ENCODE measurements at places on chromosomes 2 and 18. TPM values are rescaled to one million over a fixed set of nuclear protein-coding genes. Genes with fewer than 3 reads are reported as not detected.

The SLC19A3 gene
- total RNA-seq, result not detected

The CELF4 gene
- not detected for total RNA-seq

The SERPINB11 gene
- total RNA-seq, result not detected

The STPG4 gene
- not detected for total RNA-seq

The MORN2 gene
- total RNA-seq, result 8.7 TPM

The ST8SIA5 gene
- total RNA-seq, result 0.09 TPM

The C1QL2 gene
- total RNA-seq, result not detected

The GALR1 gene
- not detected for total RNA-seq

The LCLAT1 gene
- total RNA-seq, result 15.4 TPM

The FLACC1 gene
- 0.84 TPM for total RNA-seq

The IL18R1 gene
- total RNA-seq, result 1.4 TPM

The ANKRD53 gene
- 0.51 TPM for total RNA-seq

The C2orf15 gene
- total RNA-seq, result not detected

The TMEM163 gene
- 0.09 TPM for total RNA-seq

DNA sequence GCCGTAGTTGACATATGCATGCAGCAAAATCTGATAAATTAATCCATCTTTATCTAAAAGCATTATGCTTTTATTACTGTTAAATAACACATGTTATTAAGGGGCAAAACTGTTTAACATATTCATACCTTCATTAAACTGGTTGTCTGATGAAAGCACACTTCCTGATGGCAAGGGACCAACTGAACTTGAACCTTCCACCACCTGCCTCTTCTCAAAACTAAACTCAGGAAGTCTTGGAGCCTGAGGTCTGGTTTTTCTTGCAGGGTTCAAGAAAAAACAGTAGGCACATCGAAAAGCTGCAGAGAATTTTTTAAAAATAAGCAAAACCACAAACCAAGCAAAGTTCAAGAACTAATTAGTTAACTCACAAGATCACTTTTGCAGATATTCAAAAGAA lies 64.9 kb downstream of the LNPK start:
- peak; percentile 5 for DNase-seq

- no peak for DNase-seq
Measured at GRCh38 chr2:98697651-98698337, 33.1 kb downstream of the MGAT4A start.

GRCh38 chr2:68284896-68285295 lies 32.6 kb upstream of the PPP3R1 start:
- no peak for DNase-seq

GRCh38 chr18:67582488-67582887 lies 66.0 kb upstream of the DSEL start:
- DNase-seq, result no peak

- DNase-seq, result no peak
Measured at GRCh38 chr2:54845514-54845913, 122.1 kb downstream of the EML6 start.

DNA sequence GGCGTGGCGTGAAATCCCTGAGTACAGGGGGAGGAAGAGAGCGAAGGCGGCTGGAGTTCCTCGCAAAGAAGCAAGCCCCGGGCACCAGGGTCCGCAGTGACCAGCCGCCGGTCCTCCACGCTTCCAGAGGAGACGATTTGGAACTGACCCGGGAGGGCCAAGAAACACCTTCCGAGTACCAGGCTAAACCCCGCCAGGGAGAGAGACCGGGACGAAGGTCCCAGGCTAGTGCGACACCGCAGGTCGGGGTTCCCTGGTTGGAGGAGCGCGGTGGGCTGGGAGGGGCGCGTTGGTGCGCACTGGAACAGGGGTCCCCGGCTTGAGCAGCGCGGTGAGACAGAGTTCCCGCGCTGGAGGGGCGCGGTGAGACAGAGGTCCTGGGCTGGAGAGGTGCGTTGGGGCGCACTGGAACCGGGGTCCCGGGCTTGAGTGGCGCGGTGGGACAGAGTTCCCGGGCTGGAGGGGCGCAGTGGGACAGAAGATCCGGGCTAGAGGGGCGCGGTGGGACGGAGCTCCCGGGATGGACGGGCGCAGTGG lies 901 bp downstream of the WDFY1 start:
- DNase-seq, result peak; percentile 50

DNA sequence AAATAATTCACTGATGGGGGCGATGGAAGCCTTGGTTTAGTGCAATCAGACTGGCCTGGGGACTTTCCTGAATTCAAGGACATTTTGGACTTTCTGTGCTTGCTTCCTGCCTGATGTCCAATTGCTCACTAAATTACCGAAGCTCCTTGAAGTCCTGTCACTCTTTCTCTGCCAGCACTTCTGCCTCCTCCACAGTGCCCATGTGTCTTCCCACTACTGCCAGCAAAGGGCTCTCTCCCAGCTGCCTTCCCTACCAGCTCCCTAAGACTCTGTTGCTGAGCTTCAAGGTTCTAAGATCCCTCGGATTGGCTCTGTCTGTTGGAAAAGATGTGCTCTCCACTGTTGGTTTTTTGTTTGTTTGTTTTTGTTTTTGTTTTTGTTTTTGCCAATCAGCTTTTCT lies 158.1 kb downstream of the MTCL1 start:
- DNase-seq, result no peak

GRCh38 chr2:180730976-180731375 lies 249.4 kb upstream of the UBE2E3 start:
- no peak for DNase-seq

DNA sequence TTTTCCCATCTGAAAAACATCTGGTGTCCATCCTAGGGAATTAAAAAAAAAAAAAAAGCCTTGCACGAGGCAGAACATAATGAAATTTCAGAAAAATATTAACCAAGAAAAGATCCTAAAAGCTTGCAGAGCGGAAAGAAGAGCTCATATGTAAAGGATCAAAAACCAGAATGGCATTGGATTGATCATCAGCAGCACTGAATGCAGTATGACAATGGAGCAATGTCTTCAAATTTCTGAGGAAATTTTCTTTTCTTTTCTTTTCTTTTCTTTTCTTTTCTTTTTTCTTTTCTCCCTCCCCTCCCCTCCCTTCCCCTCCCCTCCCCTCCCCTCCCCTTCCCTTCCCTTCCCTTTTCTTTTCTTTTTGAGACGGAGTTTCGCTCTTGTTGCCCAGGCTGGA lies 21.3 kb upstream of the FAM117B start:
- DNase-seq, result no peak

DNA sequence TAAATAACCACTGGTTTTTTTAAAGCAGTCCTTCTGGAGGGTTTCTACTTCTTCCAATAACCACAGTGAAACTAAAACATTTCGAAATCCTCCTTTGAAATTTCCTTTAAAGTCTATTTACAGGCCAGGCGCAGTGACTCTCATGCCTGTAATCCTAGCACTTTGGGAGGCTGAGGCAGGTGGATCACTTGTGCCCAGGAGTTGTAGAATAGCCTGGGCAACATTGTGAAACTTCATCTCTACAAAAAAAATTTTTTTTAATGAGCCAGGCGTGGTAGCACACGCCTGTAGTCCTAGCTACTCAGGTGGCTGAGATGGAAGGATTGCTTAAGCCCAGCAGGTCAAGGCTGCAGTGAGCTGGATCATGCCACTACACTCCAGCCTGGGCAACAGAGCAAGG lies 15.2 kb downstream of the KIDINS220 start:
- no peak for DNase-seq

GRCh38 chr18:35508030-35508429 lies 10.3 kb upstream of the INO80C start:
- no peak for DNase-seq

DNA sequence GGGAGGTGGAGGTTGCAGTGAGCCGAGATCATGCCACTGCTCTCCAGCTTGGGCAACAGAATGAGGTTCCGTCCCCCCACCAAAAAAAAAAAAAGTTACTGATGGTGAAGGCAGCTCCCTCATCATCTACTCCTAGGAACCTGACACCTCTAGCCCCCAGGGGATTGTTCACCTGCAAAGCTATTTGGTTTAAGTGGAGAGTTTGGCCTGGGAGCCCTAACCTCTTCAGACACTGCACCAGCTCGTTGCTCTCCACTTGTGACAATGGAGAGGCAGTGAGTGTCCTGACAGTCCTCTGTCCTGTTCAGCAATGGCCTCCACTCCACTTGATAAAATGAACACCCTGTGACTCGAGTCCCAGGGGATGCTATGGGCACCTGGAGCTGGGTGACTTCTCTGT lies 43.5 kb downstream of the ATP6V1C2 start:
- DNase-seq, result no peak

DNA sequence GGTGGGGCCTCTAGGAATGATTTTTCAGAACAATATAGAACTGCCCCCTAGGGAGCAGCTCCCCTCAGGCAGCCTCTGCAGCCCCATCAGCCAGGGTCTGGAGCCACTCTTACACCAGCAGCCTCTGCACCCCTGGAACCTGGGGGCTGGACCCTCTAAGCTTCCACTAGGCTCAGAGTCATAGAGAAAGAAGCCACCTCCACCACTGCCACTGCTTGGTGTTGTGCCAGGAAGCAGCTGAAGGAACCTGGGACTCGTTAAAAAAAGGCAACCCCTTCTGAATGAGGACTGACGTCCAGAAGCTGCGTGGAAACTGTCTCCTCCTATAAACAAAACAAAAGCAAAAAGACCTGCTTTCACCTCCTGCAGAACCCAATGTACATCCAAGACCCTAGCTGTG lies 98.1 kb upstream of the HS6ST1 start:
- no peak for DNase-seq

DNA sequence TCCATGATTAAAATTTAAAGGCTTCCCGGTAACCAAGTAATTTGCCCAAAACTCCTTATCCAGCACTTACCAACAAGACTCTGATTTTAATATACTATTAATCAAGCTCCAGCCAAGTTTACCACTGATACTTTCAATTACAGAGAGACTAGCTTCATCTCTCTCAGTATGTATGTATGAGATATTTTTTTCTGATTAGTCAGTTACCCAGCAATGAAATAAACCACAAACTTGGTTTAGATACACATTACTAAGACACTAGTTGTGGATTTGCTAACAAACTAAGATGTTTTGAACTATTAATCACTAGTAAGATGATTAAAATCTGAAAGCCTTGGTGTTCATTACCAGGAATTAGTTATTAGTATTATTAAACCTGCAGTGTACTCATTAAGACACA lies 1272.2 kb upstream of the ACVR2A start:
- DNase-seq, result no peak

- no peak for DNase-seq
Measured at GRCh38 chr2:156784020-156784701, 348.0 kb downstream of the GPD2 start.

DNA sequence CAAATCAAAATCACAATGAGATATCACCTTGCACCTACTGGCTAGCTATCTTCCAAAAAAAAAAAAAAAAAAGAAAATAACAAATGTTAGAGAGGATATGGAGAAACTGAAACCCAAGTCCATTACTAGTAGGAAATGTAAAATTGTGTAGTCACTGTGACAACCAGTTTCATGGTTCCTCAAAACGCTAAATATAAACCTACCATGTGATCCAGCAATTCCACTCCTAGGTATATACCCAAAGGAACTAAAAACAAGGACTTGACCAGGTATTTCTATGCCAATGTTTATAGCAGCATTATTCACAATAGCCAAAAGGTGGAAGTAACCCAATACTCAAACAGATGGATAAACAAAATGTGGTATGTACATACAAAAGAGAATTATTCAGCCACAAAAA lies 11.7 kb upstream of the SCRN3 start:
- no peak for DNase-seq

DNA sequence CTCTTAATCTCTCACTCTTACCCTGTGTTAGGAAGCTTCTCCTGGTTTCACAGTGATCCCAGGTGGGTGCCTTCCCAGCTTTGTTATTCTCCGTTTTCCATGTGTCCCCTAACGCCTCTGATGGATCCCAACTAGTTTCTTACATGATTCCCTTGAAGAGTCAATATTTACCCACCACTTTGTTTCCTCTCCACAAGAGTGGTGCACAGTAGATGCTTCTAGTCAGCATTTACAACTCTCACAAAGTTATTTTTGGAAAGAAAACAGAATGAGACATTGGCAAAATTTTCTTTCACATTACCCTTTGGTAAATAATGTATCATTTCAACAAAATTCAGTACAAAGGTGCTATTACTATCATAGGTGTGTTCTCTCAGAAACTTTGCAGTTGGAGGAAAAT lies 1611.1 kb upstream of the ZEB2 start:
- DNase-seq, result no peak

- no peak for DNase-seq
Measured at GRCh38 chr2:134123332-134123731, 130.5 kb upstream of the MGAT5 start.

DNA sequence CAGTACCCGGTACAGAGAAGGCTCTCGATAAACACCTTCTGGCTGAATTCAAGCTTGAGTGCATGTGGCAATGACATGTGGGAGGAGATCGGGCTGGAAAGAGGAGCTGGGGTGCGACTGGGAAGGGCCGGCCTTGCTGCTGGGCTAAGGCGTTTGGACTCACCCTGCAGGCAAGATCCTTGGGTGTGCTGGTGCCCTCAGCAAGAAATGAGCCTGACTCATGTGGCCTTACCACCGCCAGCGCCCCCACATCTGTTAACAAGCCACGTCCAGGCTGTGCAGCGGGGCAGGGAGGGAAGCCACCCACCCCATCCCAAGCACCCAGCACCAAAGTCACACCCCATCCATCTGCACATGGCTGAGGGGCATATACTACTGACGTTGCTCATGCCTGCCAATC lies 1.3 kb downstream of the HS1BP3 start:
- DNase-seq, result no peak

DNA sequence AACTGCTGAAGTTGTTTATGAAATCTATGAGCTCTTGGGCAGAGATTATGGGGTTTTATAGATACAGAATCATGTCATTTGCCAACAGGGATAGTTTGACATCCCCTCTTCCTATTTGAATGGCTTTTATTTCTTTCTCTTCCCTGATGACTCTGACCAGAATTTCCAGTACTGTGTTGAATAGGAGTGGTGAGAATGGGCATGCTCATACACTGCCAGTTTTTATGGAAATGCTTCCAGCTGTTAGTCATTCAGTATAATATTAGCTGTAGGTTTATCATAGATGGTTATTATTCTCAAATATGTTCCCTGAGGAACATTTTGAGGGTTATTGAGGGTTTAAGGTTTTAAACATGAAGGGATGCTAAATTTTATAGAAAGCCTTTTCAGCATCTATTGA lies 121.2 kb downstream of the NR4A2 start:
- DNase-seq, result no peak

GRCh38 chr2:194566907-194567660 lies 1089.9 kb upstream of the SLC39A10 start:
- no peak for DNase-seq

DNA sequence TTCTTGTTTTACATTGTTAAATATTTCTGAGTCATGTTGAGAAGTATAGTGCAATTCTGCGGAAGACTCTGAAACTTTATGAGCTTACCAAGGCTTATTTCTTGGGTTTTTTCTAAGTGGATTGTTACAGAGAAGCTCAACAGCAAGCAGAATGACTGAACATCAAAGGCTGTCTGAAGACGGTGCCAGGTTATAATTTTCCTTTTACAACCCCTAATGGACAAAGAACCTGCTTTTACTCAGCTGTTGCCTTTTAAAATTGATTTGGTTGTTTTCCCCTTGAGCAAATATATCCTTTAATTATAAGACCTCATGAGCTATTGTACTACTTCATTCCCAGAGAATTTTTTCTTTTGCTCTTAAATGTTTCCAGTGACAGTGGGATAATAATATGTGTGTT lies 41.6 kb downstream of the LAMA3 start:
- no peak for DNase-seq

GRCh38 chr2:18560797-18561085 lies 288 bp upstream of the RDH14 start:
- no peak for DNase-seq

- DNase-seq, result peak; percentile 89
Measured at GRCh38 chr2:235493775-235494715, at the start of gene AGAP1. Gene AGAP1, plus strand, starts transcription at chr2:235494043.
